ENCODE measurements at places on chromosomes 12 and 14. TPM values are rescaled to one million over a fixed set of nuclear protein-coding genes. Genes with fewer than 3 reads are reported as not detected.

Gene CIDEB
- total RNA-seq, result 11.1 TPM

Gene LGMN
- 100 TPM for total RNA-seq

DNA sequence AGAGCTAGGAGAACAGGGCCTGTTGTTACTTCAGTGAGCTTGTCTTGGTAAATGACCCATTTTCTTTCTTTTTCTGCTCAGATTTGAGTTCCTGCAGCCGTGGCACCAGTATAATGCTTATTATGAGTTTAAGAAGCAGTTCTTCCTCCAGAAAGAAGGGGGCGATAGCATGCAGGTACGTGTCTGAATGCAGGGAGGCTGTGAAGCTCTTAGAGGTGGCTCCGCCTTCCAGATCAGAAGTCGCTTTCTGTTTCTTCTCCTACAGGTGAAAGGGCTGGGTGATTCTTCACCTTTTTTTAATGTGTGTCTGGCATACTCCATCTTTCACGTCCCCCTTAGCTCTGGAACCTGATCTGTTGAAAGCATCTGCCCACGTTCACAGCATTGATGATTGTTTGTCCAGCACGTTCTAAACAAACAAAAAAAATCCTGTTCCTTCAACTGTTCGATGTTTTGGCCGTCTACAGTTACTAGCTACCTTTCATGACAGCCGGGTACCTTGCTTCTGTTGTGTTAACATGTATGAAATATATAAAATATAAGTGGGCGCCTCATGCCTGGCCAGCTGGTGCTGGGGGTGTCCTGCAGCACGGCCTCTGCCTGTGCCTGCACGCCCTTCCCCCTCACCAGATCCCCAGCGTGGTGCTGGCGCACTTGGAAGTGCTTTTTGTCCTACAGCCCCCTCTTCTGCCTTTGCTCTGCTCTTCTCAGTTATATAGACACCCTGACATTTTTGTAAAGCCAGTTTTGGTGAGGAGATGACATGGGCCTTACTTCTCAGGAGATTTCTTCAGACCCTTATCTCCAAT is 44.6 kb downstream of the SFSWAP start:
- no peak for DNase-seq

DNA sequence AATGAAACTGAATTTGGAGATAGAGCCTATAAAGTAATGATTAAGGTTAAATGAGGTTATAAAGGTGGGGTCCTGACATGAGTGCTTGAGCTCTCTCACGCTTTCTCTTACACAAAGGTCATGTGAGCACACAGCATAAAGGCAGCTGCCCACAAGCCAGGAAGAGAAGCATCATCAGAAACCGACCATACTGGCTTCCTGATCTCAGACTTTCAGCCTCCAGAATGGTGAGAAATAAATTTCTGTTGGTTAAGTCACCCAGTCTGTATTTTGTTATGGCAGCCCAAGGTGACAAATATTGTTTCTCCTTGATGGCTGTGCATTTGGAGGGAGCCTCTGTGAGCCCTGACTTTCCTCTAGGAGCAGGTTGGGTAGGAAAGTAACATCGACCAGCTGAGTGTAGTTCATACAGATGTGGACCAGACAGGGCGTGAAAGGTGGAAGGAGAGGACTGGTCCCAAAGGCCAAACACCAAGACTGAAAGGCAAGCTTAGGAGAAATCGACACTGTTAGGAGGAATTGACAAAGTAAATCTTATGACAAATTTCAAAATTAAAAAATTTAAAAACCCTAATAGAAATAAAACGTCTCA is 97.6 kb upstream of the SLC38A2 start:
- DNase-seq, result no peak

DNA sequence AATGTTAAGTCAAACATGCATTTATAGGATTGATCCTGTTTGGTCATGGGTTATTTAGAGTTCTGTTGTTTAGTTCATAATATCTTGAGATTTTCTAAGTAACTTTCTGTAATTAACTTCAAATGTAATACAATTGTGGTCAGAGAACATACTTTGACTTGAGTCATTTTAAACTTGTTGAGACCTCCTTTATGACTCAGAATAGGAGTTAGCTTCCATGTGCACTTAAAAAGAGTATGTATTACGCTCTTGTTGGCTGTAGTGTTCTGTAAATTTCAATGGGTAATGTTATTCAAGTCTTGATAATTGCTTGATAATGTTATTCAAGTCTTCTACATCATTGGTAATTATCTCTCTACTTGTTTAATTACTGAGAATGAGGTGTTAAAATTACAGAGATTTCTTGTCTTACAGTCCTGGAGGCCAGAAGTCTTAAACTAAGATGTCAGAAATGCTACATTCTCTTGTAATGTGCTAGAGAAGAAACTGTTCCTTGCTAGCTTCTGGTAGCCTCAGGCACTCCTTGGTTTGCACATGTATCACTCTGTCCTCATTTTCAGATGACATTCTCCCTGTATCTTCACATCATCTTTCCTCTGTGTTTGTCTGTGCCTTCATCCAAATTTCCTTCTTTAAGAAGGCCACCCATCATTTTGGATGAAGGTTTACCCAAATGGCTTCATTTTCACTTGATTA is 197.3 kb downstream of the TMTC3 start:
- DNase-seq, result no peak

GRCh38 chr14:76904100-76904739 is 78.0 kb downstream of the LRRC74A start:
- no peak for DNase-seq

Gene ASIC1
- total RNA-seq, result 1.6 TPM

GRCh38 chr12:31117203-31118011 is 43.7 kb downstream of the DDX11 start:
- no peak for DNase-seq

Gene KRT86
- 0.62 TPM for total RNA-seq

DNA sequence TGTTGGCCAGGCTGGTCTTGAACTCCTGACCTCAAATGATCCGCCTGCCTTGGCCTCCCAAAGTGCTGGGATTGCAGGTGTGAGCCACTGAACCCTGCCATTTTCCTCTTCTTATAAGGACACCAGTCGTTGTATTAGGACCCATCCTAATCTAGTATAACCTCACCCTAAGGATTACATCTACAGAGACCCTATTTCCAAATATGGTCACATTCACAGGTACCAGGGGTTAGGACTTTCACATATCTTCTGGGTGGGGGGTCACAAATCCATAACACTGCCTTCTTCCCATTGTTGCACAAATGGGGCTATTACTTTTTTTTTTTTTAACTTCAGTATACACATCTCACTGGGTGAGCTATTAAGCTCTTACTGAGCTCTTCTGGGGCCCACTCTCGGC is 38.6 kb downstream of the ARF6 start:
- no peak for DNase-seq

- DNase-seq, result no peak
These were observed 175.8 kb upstream of the BCL2L14 start for GRCh38 chr12:11894890-11895289.

Gene KLHDC1
- total RNA-seq, result 9.8 TPM

Gene RHOJ
- total RNA-seq, result 20.6 TPM
